ENCODE measurements at places on chromosomes 3 and 15. TPM values are rescaled to one million over a fixed set of nuclear protein-coding genes. Genes with fewer than 3 reads are reported as not detected.

GRCh38 chr3:178500631-178501030 lies 35.6 kb upstream of the KCNMB2 start:
- no peak for DNase-seq

DNA sequence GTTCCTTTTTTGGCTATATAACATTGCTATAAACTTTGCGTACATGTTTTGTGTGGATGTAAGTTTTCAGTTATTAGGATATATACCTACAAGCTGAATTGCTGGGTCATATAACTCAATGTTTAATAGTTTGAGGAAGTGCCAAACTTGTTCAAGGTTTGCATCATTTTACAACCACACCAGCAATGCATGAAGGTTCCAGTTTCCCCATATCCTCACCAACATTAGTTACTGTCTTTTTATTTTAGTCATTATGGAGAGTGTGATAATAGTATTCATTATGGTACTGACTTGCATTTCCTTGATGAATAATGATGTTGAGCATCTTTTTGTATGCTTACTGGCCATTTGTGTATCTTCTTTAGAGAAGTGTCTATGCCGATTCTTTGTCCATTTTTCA lies 112.3 kb downstream of the NR1I2 start:
- DNase-seq, result no peak

DNA sequence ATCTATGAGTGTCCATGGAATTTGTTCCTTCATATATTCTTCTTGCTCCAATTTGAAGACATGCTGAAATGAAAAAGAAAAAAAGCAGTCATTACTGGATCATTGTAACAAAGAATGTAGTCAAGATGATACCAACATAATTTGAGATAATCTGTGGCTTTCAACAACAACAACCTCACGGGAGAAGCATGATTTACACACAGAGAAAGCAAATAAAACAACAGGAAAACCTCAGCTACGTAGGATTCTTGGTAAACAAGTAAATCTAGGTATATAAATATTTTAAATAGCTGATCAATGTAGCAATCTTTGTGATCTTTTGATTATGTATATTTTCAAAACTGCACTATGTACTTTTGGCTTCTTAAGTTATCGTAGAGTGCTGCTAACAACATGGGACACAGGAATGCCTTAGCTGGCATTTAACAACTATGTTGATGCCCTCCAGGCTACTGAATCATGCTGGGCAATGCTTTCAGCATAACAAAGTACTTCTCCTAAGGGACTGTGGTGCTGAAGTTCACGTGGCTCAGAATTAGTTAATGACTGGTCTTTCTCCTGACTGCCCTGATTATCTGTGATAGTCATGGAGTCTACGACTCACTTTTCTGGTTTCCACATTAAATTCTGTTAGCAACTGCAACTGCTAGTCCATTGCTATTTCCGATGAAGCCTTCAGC lies 96.5 kb upstream of the MYO5C start:
- DNase-seq, result no peak

LRRN1 gene
- 2.4 TPM for total RNA-seq

SLC28A1 gene
- 0.72 TPM for total RNA-seq

BCL2A1 gene
- total RNA-seq, result 5.1 TPM

KLHL40 gene
- total RNA-seq, result not detected

All from umbilical cord (tissue), 2 donors.